ENCODE measurements at places on chromosomes 4 and X.

DNA sequence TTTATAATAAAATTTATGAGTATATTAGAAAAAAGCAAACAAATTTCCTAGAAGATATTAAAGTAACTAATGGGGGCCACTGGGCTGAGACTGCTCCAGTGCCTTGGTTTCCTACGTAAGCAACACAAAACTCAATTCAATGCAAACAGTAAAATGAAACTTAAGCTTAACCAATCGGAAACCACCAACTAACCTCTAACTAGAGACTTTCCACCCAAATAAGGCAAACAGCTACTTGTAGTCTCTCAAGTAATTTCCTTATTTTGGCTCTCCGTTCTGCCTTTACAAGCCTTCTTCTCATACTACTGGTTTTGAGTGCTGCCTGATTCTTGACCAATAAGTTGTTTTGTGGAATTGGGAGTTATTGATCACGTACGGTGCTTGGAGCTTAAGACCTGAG lies 167.3 kb upstream of the VEGFC start:
- DNase-seq = no peak

- DNase-seq = no peak
These were observed 38.2 kb downstream of the MAGED1 start for GRCh38 chrX:51931566-51932150.

DNA sequence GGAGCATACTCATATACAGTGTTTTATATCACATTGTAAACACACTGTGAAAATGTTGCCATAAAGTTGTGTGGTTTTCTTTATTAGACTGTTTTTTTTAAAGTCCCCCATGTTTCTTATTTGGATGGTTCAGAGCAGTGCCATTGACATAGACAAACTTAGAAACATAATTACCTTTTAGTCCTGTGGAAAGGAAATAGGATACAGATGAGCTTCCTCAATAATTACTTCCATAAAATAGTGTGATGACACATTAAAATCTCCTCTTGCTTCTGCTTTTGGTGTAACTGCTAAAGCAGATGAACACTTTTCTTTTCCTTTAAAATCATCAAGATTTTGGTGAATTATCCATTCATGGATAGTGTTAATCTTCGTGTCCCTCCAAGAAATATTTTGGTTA lies 52.9 kb upstream of the LIMCH1 start:
- no peak for DNase-seq

GRCh38 chrX:56746996-56747395 lies 18.0 kb downstream of the NBDY start:
- DNase-seq = no peak

DNA sequence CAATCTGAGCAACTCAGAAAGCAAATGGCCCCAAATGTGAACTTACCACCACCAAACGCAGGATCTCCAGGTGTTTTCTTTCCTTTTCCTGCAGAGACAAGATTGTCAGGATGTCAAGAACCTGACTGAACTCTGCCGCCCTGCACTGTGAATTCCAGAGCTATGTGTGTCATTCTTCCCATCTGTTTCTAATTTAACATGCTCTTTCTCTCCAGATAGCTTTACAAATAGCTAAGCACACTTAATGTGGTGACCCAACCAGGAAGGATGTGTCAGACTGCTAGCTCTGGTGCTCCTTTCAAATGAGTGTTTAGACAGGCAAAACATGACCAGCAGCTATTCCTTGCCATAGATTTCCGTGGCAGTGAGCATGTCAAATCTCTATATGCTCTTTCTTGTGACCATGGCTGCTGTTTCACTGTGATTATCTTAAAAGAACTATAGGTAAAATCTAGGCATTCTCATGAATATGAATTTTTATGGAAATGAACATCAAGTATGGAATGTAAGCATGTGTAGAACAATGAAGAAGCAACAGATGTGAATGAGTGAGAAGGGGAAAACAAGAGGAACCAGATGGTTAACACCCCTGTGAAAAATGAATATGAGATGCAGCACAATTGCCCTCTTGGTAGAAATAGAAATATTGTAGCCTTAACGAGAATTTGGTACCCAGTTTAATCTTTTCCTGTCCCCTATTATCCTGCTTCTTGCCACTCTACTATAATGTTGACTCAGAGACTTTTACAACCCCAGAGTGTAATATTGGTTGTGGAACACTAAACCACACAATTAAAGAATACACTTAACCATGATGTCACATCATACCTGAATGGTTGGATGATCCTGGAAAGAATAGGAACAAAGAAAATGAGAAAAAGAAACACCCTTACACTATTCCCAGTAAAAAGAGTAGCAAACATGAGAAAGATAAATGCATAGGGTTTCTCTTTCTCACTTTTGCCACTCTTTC lies 247.8 kb upstream of the DKK2 start:
- no peak for DNase-seq

- DNase-seq = no peak
These were observed 69.7 kb downstream of the FANCB start for GRCh38 chrX:14802943-14803710.

- no peak for DNase-seq
These were observed 181.6 kb downstream of the UGT8 start for GRCh38 chr4:114780205-114780604.

DNA sequence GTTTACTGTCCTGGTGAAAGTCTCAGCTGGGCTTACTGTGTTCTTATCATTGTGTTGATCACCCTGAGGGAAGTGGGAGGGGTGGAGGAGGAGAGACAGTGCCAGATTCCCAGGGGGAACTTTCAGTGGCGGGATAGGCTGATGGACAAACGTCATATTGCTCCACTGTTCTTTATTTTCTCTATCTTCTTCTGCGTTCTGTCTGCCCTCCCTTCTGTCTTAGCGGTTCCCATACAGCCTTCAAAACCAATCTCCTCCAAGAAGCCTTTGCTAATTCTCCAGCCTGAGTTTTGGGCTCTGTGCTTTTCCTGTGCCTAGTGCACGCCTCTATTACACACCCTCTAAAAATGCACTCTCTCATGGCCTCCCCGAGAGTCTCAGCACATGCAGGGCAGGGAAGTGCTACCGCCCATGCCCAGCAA lies 448.7 kb upstream of the FAT1 start:
- DNase-seq = no peak

DNA sequence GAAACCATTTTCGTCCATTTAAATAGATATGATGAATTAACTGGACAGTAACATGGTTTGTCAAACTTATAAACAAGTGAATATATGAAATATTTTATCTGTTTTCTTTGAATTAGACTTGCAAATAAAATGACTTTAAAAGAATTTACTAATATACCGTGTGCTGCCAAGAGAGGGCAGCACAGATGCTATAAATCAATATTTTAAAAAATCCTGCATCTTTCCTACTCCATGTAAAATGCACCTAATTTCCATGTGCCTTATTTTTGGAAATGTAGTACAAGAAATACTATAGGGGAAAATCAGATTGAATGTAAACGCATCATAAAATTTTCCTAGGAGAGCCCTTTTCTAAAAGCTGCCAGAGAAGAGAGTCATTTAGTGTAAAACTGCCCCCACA lies 62.2 kb downstream of the PRKX start:
- DNase-seq = no peak

Measured in WTC11 (cell line).